ENCODE measurements at places on chromosomes 3 and 15.

GRCh38 chr3:14836049-14836468 is 17.3 kb downstream of the FGD5 start:
- no peak for DNase-seq

DNA sequence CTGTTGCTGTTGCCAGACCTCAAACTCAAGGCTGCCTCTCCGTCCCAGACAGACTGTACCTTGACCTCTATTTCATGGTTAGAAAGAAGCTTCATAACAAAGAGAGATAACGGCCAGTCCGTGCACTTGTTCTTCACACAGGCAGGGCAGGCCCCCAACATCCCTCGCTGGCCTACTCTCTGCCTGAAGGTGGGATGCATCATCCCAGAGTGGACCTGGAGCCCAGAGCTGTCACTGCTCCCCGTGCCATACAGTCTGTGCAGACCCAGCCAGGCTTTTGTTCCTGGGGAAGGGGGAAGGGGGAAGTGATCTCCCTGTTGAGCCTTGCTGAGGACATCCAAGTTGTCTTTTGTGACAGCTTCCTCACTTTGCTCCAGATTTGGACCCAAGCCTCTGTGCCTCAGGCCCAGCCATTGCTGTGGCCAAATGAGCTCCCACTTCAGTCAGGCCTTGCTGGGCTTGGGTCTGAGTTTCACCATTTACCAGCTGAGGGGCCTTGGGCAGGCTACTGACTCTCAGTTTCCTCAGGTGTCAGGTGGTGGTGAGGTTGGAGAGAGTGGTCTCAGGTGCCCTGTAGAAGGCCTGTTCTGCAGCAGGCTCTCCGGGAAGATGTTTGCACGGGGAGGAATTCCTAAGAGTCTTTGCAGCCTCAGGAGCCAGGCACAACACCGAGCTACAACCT is 141.6 kb downstream of the DNAJB8 start:
- no peak for DNase-seq

DNA sequence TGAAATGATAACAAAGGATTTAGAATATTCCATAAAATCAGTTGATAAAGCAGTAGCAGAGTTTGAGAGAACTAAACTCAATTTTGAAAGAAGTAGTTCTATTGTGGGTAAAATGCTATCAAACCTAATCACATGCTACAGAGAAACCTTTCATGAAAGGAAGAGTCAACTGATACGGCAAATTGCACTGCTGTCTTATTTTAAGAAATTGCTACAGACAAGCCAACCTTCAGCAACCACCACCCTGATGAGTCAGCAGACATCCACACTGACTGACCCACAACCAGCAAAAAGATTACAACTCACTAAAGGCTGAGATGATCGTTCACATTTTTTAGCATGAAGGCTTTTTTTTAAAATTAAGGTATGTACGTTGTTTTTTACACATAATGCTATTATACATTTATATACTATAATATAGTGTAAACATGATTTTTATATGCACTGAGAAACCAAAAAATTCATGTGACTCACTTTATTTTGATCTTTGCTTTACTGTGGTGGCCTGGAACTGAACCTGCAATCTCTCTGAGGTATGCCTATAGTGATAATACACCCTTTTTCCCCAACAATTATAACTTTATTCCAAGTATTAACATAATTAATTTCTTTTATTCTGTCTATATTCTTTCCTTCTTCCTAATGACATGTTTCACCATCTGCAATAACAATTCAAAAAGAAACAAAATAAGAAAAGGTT is 109.9 kb downstream of the TBC1D5 start:
- DNase-seq = no peak

DNA sequence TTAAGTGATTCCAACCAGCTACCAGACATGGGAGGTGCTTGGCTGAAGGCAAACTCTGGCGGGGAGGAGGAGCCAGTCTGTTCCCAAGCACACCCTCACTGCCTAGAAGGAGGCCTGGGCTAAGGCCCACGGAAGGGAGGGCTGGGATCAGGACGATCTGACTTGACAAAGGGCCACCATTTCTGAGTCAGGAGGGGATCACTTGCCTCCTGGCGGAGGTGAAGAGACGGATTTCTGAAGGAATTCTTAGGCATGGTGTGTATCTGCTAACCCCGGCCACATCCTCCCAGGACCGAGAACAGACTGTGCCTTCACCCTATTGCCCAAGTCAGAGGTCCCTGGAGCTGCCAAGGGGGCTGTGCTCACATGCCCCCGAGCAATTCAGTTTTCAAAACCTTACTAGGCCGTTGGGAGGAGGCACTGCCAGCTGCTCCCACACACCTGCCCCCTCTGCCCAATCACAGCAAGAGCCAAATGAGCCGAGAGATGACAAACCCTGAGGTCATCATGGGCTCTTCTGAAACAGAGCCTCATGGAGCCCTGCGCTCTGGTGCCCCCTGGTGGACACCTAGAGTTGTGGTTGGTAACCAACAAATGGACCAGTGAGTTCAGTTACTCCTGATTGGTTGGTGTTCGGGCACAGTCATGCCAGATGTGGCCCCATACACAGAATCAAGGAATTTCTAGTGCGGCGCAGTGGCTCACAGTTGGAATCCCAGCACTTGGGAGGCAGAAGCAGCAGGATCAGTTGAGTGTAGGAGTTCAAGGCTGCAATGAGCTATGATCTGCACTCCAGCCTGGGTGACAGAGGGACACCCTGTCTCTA is 6.5 kb upstream of the TNK2 start:
- peak; percentile 86 for DNase-seq

DNA sequence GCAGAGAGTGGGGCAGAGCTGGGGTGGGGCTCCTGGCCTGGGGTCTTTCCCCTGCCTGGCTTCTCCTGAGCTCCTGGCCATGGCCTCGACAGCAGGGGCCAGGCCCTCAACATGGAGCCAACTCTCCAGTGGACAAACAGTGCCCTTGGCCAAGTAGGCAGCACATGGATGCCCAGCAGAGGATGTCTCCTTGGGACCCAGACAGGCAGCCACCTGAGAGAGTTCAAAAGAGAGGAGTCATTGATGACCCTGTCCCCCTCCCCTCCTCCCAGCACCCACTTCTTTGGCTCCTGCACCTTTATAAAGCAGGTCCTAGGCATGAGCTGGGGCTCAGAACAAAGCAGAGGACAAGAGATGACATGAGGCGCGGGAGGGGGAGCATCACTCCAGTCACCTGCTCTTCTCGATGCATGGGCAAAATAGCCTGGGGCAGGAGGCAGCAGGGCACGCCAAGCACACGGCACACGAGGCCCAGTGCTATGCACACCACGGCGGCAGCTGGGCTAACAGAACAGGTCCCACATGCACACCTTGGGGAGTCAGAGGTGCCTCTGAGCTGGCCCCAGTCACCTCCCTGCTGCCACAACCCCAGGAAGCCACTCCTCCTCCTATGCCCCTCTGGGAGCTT is 27.4 kb downstream of the SHISA5 start:
- DNase-seq = no peak

DNA sequence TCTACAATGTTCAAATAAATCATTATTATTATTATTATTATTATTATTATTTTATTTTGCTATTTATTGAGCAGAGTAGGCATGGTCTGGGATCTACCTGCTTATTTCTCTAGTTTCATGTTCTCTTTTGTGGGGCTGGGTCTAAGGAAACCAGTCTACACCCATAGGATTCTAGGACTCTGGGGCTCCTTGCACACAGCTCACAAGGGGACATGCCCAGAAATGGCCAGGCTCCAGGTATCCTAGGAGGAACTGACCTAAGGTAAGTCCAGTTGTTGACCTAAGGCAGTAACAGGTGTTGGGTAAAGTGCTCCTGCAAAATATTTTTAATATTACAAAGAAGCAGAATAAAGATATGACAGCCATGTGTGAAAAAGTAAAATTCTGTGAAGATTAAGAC is 149.6 kb upstream of the TBL1XR1 start:
- DNase-seq = no peak

GRCh38 chr3:128667641-128668040 is 17.0 kb upstream of the RPN1 start:
- DNase-seq = no peak

DNA sequence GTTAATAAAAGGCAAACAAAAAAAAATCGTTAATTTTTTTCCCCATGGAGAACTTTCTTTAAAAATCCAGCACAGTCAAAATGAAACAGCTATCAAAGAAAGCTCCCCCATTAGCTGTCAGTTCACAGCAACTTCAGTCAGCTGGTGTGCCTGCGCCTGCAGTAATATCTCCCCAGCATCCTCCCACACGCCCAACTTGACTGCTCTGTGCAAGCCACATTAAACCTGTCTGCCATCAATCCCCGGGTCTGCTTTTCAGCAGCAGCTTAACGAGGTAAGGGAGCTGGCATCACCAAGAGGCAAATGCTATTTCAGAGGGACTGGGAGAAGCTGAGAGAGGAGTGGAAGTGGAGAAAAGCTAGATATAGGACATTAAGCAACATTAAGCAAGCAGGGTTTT is 337.5 kb downstream of the GAP43 start:
- no peak for DNase-seq

Data from stimulated activated CD4-positive, alpha-beta T cell treated with anti-CD3 and anti-CD28 coated beads, TNF-alpha, amount 100 ng/mL, for 1 hour (primary cell).